ENCODE measurements at places on chromosomes 12 and 14.

GRCh38 chr14:73630009-73630780 lies 14.6 kb upstream of the DNAL1 start:
- no peak for DNase-seq

DNA sequence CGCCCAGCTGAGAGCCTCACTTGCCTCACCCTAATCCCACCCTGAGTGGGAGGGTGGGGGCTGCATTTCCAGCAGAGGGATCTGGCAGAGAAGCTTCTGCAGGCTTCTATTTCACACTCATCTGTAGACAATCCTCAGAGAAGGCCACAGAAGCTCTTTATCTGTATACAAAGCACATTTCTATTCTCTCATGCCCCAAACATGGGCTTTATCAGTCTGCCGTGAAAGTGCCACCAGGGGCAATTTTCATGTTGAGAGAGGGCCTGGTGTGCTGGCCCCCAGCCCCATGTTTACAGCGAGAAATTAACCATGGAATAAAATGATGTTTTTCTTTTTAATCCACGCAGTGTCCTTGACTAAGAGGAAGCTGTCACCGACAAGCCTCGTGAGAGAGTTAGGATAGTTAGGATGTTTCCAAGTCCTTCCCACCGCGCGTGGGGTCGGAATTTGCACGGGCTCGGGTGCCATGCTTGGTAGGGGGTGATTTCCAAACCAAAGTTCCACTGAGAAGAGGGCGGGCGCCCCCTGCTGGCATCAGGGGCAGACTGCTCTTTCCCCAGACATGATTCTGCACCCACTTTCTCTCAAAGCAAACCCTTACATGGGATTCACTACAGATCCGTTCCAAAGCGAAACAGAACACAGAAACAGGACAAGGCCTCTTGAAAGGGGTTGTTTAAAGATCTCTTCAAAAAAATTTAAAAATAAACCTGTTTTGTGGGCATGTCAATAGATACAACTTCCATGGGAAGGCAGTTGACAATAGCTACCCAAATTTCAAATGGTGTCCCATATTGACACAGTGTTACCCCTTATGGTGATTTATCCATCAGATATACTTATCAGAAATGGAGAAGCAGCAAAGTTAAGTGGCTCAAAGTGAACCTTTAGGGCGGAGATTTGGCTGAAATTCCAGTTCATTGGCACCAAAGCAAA lies 19.4 kb downstream of the BDKRB1 start:
- DNase-seq = peak; percentile 53

GRCh38 chr12:54262403-54262925 lies 17.5 kb downstream of the CBX5 start:
- no peak for DNase-seq

DNA sequence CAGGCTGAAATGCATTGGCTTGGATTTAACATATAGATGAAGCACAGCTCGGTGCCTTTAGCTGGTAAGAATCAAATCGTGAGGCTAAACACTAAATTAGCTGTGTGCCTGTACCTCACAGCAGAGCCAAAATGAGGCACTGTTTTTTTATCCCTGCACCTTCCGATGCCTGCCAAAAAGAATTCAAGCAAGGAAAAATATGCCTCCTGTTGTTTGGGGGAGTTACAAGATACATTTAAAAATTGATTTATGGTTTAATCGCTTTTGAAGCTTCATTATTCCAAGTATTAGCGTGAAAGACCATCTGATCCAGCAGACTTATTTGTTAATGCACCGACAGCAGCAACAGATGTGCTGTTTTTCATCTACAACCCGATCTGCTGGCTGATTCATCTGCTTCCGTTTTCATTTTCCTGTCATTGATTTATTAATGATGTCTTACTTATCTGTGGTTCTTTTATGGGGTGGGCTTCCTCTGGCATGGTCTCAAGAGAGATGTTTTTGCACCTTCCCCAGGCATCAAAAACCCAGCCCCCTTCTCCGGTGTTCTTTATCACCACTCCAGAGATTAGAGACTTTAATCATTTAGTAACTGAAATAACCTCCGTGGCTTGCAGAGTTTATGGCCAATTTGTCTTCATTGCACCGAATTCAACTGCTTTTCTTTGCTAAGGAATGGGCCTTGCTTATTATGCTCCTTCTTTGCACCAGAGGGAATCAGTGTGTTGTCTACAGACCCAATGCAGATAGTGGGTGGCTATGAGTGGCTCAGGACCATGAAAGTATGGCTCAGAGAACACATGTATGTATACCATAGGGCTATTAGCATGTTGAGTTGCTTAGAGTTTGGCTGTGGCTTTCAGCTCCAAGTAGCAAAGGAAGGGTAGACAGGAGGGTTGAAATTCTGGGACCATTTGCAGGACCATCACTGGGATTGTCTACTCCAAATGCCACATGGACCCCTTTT lies 166.8 kb upstream of the TMEM260 start:
- no peak for DNase-seq

DNA sequence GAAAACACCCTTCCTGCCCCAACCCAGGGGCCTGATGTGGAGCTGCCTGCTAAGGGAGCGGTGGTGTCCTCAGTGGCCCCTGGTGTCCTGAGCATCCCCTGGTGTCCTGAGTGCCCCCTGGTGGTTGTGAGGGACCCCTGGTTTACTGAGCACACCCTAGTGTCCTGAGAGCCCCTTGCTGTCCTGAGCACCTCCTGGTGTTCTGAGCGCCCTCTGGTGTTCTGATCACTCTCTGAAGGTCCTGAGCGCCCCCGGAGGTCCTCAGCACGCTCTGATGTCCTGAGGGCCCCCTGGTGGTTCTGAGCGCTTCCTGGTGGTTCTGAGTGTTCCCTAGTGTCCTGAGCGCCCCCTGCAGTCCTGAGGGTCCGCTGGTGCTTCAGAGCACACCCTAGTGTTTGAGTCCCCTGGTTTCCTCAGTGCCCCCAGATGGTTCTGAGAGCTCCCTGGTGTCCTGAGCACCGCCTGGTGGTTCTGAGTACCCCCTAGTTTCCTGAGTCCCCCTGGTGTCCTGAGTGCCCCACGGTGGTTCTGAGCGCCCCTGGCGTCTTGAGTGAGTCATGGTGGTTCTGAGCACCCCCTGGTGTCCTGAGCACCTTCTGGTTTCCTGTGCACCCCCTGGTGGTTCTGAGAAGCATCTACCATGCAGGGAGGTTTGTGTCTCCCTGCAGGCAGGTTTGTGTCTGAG lies 1004.2 kb downstream of the TMEM121 start:
- DNase-seq = no peak

- peak; percentile 2 for DNase-seq
These were observed 68.2 kb upstream of the E2F7 start for GRCh38 chr12:77133566-77133965.

GRCh38 chr14:60616461-60616959 lies 32.8 kb downstream of the SIX1 start:
- no peak for DNase-seq

DNA sequence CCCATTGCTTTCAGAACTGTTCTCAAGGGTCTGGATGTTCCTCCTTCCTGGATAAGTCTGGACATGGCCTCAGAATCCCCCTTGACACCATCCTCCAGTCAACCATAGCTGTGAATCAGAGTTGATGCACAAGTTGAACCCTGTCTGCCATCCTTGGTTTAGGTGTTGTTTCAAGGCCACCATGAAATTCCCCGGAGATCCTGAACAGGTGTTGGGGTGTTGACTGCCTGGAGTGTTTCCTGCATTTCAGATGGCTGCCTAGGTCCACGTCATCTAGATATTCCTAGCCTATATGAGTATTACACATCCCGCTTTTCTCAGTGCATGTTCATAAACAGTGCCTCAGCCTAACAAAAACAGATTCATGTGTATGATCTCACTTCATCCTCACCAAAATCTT lies 86.7 kb upstream of the PWP1 start:
- DNase-seq = no peak

DNA sequence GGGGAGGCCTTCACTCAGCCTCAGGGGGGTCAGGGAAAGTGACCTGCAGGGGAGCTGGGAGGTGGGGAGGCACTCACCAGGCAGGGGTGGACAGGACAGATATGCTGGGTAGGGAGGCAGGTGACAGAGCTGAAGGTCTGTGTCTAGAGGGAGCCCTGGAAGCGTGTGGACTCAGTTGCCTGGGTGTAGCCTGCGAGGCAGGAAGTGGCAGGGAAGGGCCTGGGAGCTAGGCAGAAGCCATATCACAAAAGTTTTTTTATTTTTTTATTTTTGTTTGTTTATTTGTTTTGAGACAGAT lies 39.3 kb downstream of the ARL6IP4 start:
- DNase-seq = no peak

- DNase-seq = no peak
These were observed 32.2 kb upstream of the PLXNC1 start for GRCh38 chr12:94116191-94116590.

GRCh38 chr14:25150934-25151790 lies 101.2 kb upstream of the STXBP6 start:
- DNase-seq = no peak

GRCh38 chr12:19404242-19404880 lies 34.9 kb upstream of the AEBP2 start:
- peak; percentile 60 for DNase-seq

DNA sequence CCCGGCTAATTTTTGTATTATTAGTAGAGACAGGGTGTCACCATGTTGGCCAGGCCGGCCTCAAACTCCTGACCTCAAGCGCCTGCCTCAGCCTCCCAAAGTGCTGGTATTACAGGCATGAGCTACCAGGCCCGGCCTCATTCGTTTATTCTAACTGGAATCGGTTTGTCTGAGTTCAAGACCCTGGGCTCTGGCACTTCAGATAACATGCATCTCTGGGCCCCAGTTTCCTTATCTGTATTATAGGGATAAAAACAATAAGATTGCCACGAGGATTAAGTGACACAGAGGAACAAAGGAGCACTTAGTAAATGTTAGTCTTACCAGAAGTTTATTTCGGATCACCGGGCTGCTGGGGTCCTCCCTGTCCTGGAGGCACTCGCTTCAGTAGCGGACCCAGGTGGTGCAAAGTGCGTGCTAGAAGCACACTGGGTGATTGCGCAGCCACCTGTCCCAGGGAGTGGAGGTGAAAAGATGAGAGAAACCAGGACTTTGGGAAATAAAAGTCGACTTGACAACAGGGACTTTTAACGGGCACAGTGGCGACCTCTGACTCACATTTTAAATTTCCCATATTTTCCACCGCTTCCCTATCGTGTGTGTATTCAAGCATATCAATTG lies 37.5 kb downstream of the ACACB start:
- no peak for DNase-seq

DNA sequence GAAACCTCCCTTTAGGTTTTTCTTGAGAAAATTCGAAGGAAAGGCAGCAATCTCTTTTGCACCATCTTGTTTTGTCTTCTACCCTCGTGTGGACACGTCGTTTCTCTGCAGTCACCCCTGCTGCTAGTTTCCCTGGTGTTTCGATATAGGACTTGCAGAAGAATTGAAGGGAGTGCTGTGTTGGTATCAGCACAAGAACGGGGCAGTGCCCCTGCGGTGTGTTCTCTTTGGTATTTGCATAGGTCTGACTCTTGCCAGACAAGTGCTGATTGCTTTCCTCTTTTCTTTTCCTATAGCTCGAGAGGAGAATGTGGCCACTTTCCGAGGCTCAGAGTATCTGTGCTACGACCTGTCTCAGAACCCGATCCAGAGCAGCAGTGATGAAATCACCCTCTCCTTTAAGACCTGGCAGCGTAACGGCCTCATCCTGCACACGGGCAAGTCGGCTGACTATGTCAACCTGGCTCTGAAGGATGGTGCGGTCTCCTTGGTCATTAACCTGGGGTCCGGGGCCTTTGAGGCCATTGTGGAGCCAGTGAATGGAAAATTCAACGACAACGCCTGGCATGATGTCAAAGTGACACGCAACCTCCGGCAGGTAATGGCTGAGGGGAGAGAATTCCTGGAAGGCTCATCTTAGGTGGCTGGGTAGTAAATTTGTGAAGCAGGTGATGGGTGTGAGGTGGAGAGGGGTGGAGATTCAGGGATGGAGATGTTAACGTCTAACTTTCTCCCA lies 474.8 kb downstream of the NRXN3 start:
- DNase-seq = no peak

DNA sequence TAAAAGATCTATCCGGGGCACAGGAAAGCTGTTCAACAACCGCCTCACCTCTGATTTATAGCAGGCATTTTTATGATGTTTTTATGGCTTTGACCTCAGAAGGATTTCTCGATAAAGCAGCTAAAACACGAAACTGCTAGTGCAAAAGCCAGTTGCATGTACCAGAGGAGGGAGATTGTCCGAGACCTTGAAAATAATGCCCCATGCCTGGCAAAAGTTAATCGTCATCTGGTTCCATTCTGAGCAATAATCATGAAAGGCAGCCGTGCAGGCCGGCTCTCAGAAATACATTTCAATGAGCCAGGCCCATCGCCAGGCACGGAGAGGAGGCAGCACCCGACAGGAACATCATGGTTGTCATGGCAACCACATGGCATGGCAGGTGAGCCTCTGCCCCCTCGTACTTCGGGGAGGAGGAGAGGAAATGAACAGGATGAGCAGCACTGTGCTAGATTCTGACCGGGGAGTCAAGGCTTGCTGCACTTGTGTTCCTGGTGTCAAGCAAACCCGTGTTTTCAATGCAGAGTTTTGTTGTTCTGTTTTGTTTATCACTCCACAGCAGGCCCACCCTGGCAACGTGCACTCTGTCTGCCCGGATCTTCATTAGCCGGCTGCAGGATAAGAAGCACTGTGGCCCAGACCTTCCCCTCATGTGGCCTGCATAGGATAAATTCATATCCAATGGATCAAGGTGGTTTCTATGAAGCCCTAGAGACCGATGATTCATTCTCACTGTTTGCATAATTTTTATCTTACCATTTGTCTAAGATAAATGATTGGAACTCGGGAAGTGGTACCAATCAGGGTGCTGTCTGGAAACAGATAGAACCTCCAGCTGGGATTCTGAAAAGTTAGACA lies 160.2 kb downstream of the RIMBP2 start:
- DNase-seq = no peak

GRCh38 chr14:90544566-90544965 lies 147.7 kb downstream of the CALM1 start:
- DNase-seq = no peak

DNA sequence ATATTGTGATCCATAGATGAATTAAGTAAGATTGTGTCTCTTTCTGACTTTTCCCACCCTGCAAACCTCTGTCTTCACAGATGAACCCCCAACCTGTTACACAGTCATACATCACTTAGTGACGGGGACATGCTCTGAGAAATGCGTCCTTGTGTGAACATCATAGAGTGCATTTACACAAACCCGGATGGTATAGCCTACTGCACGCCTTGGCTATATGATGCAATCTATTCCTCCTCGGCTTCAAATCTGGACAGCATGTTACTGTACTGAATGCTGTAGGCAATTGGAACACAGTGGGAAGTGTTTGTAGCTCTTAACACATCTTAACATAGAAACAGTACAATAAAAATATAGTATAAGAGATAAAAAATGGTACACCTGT lies 7.4 kb upstream of the TESPA1 start:
- no peak for DNase-seq

DNA sequence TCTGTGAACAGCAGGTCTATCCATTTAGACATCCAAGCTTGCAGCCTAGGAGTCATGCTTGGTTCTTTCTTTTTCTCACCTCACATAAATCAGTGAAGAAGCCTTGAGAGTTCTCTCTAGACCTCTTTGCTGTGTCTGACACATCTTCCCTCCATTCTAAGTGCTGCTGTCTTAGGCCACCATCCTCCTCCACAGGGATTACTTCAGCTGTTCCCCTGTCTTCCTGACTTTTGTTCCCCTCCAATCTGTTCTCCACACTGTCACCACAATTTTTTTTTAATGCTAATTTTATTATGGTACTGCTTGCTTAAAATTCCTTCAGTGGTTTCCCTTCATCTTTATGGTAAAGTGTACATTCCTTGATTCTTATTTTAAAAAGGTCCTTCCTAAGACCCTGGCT lies 71.8 kb downstream of the DERA start:
- DNase-seq = no peak

- DNase-seq = no peak
These were observed 104.6 kb downstream of the EFCAB11 start for GRCh38 chr14:89849931-89850330.

GRCh38 chr14:59360923-59361794 lies 104.0 kb downstream of the GPR135 start:
- no peak for DNase-seq

Measured in T-helper 1 cell (primary cell).